ENCODE measurements at places on chromosomes 5 and 9.

GRCh38 chr5:159797261-159797970 lies 118.9 kb upstream of the ADRA1B start:
- no peak for DNase-seq

DNA sequence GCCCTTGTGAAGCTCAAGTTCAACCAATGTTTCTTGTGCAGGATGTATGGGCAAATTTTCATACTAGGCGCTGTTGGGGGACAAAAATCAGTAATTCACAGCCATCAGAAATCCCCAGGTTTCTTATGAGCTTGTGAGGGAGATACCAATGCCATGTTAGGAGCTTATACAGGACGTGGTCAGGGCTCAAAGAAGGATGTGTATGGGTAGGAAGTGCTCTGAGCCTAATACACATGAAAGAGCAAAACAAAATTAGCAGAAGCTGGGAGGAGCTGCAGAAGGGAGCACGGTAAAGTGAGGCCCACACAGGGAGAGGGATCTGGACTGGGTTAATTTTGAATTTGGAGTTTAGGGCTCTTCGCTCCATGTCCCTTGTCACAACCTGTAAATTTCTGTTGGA lies 114.6 kb upstream of the MAP3K1 start:
- no peak for DNase-seq

- peak; percentile 59 for DNase-seq
Observed at GRCh38 chr5:108728566-108729241, 19.0 kb upstream of the FER start.

DNA sequence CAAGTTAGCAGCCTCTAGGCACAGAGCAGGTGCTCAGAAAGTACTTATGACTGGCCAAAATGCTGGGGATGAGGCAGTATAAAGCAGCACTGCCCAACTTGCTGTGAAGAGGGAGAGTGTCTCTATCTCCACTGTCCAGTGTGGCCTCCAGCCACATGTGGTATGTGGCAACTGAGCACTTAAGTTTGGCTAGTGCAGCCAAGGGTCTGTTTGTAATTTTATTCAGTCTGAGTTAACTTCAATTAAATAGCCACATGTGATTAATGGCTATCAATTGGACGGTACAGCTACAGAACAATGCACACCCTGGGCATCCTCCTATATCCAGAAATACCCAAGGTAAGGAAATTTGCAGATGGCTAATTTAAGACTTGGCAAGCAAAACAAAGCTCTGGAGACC lies 26.9 kb downstream of the ROR2 start:
- no peak for DNase-seq

GRCh38 chr5:955886-956761 lies 52.5 kb upstream of the NKD2 start:
- no peak for DNase-seq

DNA sequence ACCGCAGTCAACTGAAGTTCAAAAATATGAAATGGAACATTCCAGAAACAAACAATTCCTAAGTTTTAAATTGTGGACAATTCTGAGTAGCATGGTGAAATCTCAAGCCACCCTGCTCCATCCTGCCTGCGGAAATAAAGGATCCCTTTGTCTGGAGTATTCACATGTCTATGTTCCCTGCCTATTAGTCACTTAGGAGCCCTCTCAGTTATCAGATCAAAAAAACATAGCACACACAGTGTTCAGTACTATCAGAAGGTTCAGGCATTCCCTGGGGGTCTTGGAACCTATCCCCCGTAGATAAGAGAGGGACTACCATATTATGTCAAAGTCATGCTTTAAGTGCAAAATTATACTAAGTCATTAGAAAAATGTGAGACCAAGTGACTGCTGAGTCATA lies 300.8 kb downstream of the SEMA5A start:
- DNase-seq: no peak

DNA sequence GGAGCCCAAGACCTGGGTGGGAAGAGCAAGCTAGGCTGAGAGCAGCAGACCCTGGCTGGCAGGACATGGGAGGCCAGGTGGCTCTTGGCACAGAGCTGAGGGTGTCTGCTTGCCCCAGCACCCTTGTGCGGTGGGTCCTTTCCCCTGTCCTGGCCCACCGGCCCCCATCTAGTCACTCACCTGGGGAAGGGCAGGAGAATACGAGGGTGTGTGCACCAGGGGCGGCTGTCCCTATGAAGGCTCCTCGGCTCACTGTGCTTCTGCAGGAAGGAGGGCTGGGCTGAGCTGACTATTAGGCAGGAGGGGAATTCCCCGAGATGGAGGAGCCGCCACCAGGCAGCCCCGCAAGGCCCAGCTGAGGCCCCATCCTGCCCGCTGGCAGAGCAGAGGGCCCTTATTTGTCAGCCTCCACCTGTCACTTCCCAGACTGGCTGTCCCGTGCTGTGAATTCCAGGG lies 6.1 kb upstream of the TNIP1 start:
- peak; percentile 56 for DNase-seq

DNA sequence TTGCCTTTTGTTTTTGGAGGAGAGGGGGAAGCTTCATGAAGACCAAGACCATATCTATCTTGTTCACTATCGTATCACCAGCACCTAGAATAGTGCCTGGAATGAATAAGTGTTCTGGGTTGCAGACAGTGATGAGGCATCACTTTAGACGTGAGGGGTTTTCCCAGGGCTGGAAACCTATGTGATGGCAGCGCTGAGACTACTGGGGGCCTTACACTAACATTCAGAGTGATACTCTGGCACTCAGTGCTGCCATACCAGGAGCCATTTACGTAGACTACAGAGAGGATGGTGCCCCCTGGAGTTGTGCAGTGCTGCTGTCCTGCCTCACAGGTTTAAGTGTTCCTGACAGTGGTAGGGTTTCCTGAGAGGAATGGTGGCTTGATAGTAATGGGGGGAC lies 6.9 kb downstream of the CCL19 start:
- no peak for DNase-seq

- no peak for DNase-seq
Observed at GRCh38 chr9:82894548-82894947, 168.4 kb downstream of the RASEF start.

DNA sequence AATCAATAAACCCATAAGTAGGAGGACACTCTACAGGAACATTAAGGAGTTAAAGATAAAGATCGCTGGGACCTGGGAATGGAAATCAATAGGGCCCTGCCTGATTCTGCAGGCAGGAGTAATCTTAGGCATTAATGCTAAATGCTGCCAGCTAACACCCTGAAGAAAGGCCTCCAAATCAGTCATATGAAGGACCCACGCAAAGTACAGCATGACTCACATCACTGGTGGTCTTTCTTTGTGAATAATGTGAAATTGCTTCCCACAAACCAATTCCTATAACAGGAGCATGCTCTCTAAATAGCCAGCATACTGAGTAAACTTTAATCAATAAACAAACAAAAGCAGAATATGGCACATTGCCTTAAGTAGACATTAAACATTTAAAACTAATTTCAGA lies 172.3 kb downstream of the SEMA5A start:
- no peak for DNase-seq

DNA sequence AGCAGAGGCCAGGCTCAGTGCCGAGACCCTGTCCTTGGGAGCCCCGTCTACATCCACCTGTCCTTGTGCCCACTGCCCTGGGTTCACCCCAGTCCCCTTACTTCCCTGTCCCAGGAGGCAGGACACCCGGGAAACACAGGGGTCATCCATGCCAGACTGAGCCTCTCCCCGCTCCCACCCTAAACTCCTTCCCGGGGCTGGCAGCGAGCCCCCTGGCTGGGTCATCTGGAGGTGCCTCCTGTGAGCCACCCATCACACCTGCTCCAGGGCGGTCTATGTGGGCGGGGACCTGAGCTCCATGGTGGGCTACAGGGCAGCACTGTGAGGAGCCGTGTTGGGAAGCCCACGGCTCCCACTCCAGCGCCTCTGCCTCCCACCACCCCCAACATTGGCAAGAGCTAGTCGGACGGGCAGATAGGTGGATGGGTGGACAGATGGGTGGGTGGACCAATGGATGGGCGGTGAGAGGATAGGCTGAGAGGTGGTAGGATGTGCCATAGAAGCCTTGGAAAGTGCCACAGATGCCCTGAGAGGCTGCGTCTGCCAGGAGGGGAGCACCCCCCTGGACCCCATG lies 42.5 kb upstream of the RXRA start:
- DNase-seq: no peak

DNA sequence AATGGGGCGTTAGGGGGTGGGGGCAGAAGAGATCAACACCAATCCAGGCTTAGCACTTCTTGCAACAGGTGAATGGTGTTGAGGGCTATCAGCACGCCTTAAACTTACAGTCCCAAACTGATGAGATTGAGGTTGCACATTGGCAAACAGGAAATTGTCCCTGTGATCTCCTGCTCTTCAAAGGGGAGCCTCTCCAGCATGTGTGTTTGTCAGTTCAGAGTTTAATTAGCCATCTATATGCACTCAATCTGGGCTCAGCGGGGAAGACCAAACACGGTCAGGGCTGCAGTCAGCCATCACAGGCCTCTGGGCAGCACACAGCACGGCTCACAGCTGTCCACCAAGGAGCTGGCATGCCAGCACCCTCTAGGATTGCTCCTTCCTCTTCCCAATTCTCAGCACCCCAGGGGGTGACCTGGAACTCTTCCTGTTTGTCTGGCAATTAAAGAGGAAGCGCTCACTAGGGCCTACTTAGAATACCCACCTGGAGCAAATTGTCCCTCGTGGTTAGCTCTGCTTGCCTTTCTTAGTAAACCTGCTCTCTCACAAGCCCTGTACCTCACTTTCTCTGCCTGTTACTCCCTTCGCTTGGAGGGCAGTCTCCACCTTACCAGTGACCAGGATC lies 217.4 kb downstream of the SLIT3 start:
- no peak for DNase-seq

- DNase-seq: no peak
Observed at GRCh38 chr5:61465496-61465895, 133.4 kb downstream of the ZSWIM6 start.

GRCh38 chr5:171397190-171397589 lies 9.5 kb downstream of the NPM1 start:
- no peak for DNase-seq

DNA sequence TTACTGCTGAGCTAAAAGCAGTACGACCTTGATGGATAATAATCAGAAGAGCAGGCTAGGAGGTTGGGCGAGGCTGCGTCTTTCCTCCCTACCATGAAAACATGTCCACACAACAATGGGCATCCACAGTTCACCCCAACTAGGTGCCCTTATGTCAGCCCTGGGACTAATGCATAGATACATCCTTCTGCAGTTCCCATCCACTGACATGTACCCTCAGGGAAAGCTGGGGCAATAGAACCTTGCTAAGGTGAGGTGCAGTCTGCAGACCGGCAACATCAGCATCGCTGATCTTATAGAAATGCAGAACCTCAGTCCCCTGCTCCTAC lies 697 bp upstream of the PRUNE2 start:
- DNase-seq: no peak

- no peak for DNase-seq
Observed at GRCh38 chr5:175621971-175622370, 35.9 kb upstream of the HRH2 start.

DNA sequence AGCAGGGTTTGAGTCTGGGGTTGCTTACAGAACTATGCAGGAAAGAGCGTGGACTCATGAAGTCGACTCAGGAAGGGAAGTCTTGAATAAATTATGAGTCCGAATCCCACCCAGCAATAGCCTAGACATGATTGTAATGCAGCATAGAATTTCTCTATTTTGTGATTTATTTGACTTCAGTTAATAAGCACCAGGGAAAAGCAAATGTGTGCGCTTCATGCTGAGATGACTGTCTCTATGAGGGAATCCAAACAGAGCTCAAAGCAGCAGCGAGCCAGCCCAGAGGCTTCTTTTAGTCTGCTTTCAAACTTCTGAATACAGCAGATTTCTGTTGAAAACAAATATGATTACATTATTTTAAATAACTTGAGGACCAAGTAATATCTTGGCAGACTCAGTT lies 188.0 kb downstream of the SEMA6A start:
- DNase-seq: no peak

DNA sequence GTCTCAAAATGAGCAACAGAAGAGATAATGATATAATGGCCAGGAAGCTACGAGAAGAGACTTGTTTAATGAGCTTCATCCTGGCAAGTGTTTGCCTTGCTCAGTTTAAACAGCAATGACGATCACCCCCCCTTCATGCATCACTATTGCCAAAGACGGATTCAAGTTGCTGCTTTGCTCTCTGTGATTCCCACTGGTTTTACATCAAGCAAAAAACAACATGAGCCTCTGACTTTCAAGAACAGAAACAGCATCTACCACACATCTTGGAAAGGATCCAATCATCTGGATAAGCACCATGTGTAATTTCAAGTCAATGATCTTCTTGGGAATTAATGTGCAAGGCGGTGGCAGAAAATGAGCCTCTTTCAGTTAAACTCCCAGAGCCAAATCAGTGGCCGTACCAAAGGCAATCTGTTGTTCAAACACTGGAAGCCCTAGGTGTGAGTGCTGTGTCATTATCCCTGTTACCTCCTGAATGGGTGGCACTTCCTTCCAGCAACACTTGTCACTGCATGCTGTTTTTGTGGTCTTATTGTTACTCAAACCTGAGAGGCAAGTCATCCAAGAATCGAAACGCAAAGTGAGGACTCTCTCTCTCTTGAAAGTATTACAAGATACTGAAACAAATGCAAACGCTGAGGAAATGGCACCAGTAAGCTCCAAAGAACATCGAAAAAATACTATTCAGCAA lies 72.8 kb downstream of the MED27 start:
- no peak for DNase-seq

DNA sequence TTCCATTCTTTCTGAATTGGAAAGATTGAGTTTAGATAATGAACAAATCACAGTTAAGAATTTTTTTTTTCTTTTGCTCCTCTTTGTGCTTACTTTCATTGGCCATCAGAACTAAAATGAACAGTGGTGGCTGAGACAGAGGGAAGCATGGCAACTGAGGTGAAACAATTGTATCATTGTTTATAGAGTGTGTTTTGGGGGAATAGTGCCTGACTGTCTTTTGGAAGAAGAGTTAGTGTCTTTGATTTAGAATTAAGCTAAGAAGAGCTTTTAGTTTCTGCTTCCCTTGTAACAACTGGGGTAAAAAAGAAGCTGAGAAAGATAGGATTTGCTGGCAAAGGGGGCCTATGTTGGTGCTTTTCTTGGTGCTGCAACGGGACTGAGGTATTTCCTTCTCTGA lies 24.0 kb downstream of the HSD17B4 start:
- no peak for DNase-seq
